Stimulated activated CD8-positive, alpha-beta memory T cell treated with anti-CD3 and anti-CD28 coated beads, Interleukin-7, amount 100 ng/mL, for 24 hours (primary cell): ENCODE measurements at places on chromosomes 16 and 17.

GRCh38 chr16:27739606-27740357 is 189.8 kb downstream of the KATNIP start:
- no peak for DNase-seq

DNA sequence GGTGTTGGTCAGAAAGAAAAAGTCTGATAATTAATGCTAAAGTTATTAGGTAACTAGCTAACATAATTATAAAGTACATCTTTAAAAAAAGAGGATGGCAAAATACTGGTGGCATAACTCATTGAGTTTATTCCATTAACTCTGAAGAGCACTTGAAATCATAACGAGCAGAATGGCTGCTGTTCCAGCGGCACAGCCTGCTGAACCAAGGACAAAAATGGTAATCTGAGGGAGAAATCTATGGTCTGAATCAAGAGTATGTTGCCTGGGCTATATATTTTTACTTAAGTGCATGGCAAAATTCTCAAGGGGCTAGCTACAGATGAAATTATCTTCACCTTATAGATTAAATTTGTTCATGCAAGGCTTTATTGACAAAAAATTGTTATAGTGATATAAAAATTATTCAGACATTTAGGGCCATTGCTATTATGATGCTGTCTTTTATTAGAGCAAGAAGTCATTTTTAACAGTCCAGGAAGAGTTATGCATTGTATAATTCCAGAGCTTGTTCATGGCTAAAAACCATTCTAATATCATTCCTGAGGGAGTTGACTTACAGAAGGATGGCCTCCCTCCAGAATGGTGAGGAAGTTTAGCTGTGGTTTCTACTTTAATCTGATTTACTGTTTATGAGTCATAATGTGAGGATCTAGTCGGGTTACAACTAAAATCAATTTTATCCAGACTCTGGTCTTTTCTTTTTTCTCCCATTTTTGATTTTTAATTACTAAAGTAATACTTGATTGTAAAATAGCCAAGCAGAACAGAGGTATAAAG is 41.4 kb upstream of the ANKFN1 start:
- DNase-seq: no peak

GRCh38 chr16:46828943-46829342 is 2.0 kb downstream of the C16orf87 start:
- no peak for DNase-seq

DNA sequence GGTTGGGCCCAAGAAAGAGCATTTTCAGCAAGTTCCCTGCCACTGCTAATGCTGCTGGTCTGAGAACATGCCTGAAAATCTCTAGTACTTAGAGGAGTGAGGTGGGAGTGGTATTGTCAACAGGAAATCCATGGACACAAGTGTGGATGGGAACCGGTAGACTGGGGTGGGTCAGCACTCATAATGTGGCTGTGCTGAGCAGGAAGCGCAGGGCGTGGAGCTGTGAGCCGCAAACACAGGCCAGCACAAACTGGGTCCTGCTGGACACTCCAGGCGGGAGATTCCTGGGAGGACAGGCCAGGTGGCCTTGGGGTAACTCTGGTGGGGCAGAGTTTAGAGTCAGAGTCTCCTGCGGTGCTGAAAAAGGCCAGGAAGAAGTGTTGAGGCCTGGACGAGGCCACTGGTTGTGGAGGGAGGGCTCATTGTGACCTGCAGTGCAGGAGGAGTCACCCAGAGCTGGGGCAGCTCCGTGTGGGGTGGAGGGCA is 62.6 kb downstream of the BANP start:
- no peak for DNase-seq

DNA sequence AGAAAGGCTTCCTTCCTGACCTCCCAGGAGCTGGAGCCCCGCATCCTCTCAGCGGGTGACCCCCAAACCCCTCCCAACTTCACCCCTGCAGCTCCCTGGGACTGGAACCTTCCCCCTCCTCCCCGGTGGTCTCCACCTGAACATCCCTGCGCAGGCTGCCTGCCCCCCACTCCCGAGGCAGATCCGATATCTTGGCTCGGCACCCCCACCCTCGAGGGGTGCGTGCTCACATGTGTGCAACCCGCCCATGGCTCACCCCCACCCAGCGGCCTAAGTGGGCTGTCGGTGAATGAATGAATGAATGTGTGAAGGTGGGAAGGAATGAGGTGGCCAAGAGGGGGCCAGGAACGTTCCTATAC is 39.7 kb downstream of the SLC7A5 start:
- no peak for DNase-seq

DNA sequence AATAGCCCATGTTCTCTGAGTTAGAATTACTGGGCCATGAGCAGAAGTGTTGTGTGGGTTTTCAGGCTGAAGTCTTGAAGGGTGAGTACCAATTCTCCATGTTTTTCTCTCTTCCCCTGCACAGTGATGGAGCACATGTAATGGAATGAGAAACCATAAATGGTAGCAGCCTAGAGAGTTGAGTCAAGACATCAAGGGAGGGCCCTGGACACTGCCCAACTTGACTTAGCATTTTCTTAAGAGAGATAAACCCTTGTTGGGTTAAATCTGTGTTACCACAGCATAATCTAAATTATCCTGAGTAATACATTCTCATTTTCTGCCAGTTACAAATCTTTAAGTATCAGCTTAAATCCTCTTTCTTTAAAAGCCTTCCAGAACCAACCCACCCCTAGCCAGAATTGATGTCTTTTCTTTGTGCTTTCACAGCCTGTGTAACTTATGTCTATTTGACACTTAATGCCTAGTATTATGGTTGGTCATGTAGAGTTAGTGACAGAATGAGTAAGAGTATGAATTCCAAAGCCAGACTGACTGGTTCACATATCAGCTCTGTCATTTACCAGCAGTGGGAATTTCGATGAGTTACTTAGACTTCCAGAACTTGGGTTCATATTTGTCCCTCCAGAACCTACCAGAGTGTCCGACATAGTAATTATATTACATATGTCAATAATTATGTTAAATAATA is 27.0 kb upstream of the RGS9 start:
- DNase-seq: no peak

GRCh38 chr16:88974916-88975215 is 2.1 kb downstream of the CBFA2T3 start:
- no peak for DNase-seq

DNA sequence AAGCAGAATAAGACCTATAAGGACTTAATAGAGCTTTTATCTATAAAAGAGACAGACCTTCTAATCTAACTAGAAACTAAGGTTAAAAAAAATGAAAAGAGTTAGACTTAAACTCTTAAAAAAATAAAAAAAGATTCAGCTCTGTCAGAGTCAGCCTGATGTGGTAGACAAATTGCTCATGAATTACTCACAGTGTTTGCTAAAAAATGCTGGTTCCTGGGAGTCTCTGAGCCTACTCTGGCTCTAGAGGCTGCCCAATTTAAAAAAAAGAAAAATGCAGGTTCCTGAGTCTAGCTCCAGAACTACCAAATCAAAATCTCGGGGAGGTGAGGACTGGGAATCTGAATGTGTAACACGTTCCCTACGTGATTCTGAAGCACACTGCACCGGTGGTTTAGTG is 18.1 kb downstream of the SOST start:
- no peak for DNase-seq

GRCh38 chr16:89060207-89060794 is 33.4 kb upstream of the ACSF3 start:
- no peak for DNase-seq

DNA sequence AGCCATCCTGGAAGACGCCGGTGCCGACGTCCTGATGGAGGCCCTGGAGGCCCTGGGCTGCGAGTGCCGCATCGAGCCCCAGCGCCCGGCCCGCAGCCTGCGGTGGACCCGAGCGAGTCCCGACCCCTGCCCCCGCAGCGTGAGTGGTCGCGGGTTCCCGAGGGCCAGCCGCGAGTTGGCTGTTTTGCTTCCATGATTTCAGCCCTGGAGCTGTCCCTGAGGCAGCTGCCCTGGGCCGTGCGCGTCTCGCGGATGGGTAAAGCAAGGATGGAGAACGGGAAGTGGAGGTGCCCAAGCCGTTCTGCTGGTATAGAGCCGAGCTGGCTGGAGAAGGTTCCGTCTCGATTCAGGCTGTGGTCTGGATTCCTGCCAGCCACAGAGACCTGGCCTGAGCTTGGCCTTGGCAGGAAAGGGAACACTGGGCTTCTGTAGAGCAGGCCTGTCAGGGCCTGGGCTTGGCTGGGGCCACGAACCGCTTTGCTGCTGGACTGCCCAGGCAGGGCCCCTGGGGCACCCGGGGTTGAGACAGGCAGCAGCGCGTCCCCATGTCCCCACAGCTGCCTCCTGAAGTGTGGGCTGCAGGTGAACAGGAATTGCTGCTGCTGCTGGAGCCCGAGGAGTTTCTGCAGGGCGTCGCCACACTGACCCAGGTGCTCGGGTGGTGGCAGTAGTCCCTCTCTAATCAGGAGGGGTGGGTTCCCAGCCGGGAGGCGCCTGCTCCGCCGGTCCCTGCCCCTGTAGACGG is 941 bp upstream of the MRPS34 start:
- DNase-seq: no peak

- no peak for DNase-seq
Observed at GRCh38 chr16:89071686-89072547, 21.7 kb upstream of the ACSF3 start.

GRCh38 chr17:67833946-67834631 is 8.8 kb downstream of the BPTF start:
- DNase-seq: no peak

GRCh38 chr17:49715717-49716279 is 8.0 kb upstream of the SLC35B1 start:
- no peak for DNase-seq

GRCh38 chr16:4025428-4025827 is 90.8 kb downstream of the ADCY9 start:
- DNase-seq: no peak

DNA sequence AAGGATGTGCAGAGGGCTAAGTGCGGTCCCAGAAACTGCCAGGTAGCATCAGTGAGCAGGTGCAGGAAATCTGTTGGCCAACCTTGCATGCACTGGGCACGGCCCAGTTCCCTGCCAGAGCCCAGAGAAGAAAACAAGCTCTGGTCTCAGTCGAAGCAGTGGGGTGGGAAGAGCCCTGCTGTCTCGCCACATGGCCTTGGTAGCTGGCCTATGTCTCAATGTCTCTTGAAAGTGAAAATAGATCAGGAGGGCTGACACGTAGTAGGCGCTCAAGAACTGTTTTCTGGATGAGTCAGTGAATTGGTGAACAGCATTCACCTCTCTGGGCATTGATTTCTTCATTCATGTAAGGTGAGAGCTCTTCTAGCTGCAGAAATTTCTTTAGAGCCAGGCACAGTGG is 90.4 kb downstream of the MARF1 start:
- DNase-seq: no peak

GRCh38 chr16:16076423-16076813 is 127.0 kb downstream of the ABCC1 start:
- no peak for DNase-seq

- DNase-seq: no peak
Observed at GRCh38 chr17:45851464-45851863, 6.8 kb downstream of the SPPL2C start.

DNA sequence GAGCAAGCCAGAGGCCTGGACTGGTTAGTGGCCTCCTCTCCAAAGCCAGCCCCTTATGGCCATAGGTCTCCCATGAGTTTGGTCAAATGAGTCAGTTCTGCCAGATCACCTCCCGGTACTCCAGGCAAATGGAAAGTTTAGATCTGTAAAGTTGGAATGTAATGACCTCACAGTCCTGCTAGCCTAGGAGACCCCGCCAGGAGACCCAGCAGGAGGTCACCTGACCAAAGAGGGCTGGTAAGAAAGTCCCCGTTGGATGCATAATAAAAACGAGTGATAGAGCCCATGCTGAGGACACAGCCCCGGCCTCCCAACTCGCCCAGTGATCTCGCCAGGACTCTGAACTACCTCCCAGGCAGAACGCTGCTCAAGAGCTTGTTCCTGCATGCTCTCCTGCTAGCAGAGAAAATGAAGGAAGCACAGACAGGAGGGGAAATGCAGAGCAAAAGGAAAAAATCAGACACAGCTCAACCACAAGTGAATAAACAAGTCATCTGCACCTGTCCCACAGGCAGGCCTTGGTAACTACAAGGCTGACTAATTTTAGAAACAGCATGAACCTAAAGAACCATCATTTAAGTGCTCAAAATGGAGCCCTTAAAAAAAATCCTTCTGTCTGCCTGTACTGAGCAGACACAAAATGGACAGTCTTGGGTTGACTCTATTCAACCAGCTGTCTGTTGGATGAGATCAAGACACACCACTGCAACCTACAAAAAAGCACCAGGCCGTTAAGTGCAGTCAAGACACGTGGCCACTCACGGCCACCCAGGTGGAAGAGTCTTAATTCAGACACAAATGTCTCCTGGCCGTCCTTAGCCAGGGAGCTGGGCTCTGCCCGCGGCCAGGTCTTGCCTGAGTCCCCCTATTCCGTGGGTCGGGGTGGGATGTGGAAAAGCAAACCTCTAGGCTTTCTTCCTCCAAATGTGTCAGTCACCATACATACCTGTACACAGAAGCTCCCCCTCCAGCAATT is 9.2 kb downstream of the CDIP1 start:
- no peak for DNase-seq

GRCh38 chr17:4536742-4537411 is 18.3 kb downstream of the MYBBP1A start:
- DNase-seq: no peak

- DNase-seq: no peak
Observed at GRCh38 chr16:75043175-75043895, 44.5 kb downstream of the ZNRF1 start.

- DNase-seq: no peak
Observed at GRCh38 chr17:27631411-27631760, 398 bp downstream of the LGALS9 start.

DNA sequence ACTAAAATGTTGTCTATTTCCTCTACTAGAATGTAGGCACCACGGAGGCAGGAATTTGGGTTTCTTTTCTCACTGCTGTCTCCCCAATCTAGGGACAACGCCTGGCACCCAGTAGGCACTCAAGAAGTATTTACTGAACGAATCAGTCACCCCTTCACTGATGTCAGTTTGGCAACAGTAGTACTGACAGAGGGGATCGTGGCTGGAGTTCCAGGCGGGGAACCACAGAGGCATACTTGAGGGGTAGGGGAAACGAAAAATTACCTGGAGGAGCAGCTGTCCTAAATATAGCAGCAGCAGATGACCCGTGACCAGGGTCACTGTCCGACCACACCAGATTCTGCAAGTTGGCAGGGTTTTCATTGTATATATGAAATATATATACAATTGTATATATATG is 33.3 kb downstream of the TRIM25 start:
- DNase-seq: no peak

GRCh38 chr17:74524653-74525464 is 6.4 kb downstream of the CD300LB start:
- DNase-seq: no peak
